Immature natural killer cell (primary cell): ENCODE measurements at places on chromosomes 11 and 22.

DNA sequence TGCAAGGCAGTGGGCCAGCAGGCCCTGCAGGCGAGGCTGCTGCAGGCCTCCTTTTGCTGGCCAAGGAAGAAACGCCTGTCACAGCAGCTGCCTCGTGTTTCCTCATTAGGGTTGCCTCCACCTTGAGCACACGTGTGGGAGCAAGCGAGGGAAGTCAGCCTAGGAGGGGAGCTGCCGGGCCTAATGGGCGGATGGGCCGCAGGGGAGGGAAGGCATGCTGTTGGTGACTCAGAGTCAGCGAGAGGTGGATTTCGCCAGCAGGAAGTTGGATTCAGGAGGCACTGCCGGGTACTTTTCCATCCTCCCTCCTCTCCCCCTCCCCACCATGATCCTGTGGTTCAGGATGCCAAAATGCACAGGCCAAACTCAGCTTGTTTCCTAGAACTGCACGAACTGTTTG, 498.7 kb downstream of the METTL15 start:
- H3K27ac ChIP-seq: no peak overlapping the region
- no peaks in the 10 kb centered on the region for H3K4me1 ChIP-seq
- DNase-seq: no peak

DNA sequence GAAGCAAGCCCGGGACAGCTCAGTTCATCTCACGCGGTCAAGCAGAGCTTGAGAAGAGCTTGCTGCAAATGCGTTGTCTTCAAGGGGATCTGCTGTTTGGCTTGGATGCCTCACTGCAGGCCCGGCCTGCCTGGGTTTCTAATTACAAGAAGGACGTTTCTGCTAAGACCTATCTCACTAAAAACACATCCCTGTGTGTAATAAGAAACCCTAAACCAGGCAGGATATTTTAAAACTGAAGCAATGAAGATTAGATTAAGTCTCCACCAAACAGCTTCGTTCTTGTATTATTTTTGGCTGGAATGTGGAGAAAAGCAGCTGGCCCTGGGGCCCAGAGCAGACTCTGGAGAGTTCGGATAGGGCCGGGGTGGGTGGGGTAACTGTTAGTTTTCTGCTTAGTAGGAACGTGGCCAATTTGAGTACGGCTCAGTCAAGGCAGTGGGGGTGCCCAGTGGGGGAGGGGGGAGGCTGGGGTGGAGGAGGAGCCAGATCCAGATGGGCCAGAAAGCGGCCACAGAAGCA, 6.0 kb downstream of the PKNOX2 start:
- no peak overlapping the region for H3K27ac ChIP-seq
- peaks cover 47% of the 10 kb centered on the region for H3K27me3 ChIP-seq
- H3K36me3 ChIP-seq: no peaks in the 10 kb centered on the region

- no peaks in the 10 kb centered on the region for H3K27me3 ChIP-seq
- no peak overlapping the region for H3K4me3 ChIP-seq
- no peak overlapping the region for H3K27ac ChIP-seq
These were observed 69.5 kb downstream of the PRCP start for GRCh38 chr11:82830746-82831145.

DNA sequence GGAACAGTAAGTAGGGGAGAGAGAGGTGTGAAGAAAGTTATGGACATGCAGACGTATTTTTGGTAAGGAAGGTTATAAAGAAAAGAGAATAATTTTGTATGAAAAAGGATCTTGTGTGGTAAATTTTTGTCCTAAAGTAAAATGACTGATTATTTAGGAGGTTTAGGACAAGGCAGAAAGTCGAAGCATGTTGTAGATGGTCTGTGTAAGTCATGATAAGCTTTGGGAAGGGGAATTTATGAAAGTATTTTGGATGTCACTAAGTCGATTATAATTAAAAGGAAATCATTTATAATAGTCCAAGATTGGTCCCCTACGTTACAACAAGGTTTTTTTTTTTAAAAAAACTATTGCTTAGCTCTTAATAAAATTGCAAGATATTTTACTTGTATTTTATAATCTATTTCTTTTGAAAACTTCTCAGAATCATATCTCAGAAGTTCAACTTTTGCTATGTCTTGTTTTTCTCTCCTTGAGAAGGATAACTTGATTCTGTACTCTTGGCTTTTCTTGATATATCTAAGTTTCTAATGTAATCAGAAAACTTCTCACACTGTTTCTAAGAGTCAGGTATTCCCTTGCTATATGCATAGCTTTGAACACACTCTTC, 10.9 kb upstream of the CABP2 start:
- H3K4me3 ChIP-seq: no peak overlapping the region
- H3K4me1 ChIP-seq: no peaks in the 10 kb centered on the region
- peaks cover 9% of the 10 kb centered on the region for H3K27me3 ChIP-seq
- no peak overlapping the region for H3K27ac ChIP-seq

DNA sequence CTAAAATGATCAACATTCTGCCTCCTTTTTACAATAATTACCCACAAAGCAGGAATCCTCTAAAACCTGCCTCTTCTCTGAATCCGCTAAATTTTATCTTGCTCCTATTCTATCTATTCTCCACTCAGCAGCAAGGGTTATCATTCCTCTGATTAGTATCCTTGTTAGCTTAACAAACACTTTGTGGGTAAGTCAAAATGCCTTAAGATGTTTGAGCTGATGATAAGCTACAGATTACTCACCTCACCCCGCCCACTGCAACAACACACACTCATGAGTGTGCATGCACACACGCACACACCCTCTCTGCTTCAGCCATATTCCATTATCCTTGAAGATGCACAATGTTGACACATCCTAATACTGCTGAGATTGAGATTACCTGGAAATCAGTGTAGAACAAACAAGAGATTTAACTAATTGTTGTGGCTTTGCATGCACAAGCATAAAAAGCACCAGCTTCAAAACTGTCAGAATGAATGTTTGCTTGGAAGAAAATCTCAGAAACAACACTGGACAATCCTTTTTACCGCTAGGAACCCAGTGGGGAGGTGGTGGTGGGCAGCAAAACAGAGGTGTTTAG, 130.9 kb downstream of the BBOX1 start:
- no peak overlapping the region for H3K4me3 ChIP-seq
- DNase-seq: no peak
- H3K27ac ChIP-seq: no peak overlapping the region
- no peaks in the 10 kb centered on the region for H3K4me1 ChIP-seq
- H3K27me3 ChIP-seq: no peaks in the 10 kb centered on the region

DNA sequence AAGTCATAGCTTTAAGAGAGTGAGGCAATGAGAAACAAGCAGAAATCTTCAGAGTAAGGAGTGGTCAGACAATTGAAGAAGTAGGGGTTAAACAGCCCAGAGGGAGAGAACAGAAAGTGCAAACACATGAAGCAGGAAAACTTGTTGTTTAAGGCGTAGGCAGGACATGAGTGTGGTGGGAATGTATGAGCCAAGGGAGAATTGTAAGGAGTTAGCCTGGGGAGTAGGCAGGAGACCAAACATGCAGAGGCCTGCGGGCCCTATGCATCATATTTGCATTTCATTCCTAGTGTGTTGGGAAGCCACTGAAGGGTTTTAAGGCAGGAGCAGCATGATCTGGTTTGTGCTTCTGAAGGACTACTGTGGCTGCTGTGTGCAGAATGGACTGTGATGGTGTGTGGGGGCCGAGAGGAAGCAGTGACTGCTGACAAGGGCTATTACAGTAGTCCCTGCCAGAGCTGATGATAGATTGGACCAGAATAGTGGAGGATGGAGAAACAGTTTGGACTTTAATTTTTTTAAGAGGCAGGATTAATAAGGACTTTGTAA, 179.9 kb upstream of the C11orf87 start:
- no peaks in the 10 kb centered on the region for H3K36me3 ChIP-seq
- H3K27me3 ChIP-seq: peaks cover 4% of the 10 kb centered on the region

- no peaks in the 10 kb centered on the region for H3K36me3 ChIP-seq
- no peak for DNase-seq
- H3K4me3 ChIP-seq: peak overlapping the region; percentile 67
- peaks cover 18% of the 10 kb centered on the region for H3K4me1 ChIP-seq
- H3K27me3 ChIP-seq: peaks cover 15% of the 10 kb centered on the region
These were observed 3.4 kb downstream of the CCND1 start for GRCh38 chr11:69644071-69644961.

DNA sequence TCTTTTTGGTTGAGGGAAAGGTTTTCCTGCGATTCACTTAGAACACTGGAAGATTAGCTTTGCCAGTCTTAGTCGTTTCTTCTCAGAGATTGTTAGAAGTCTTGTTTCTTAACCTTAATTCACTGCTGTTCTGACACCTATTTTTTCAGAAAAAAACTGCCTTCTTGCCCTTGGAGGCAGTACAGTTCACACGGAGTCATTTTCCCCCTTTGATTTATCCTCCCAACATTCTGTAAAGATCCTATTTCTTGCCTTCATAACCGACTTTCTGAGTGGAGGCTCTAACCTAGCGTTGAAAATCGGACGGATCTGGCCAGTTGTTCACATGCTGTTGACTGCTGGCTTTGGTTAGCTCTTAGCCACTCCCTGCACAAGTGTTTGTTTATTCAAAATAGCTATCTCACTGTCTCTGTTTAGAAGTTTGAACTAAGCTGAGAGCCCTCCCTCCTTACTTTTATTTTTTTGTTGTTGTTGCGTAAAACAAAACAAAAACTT, 737 bp downstream of the BCL2L13 start:
- DNase-seq: peak; percentile 34
- peaks cover 4% of the 10 kb centered on the region for H3K27me3 ChIP-seq
- H3K4me3 ChIP-seq: peak overlapping the region; percentile 92
- no peaks in the 10 kb centered on the region for H3K36me3 ChIP-seq

GRCh38 chr22:22193923-22194322, 50.7 kb upstream of the VPREB1 start:
- H3K4me1 ChIP-seq: no peaks in the 10 kb centered on the region
- no peak overlapping the region for H3K27ac ChIP-seq
- H3K4me3 ChIP-seq: no peak overlapping the region

DNA sequence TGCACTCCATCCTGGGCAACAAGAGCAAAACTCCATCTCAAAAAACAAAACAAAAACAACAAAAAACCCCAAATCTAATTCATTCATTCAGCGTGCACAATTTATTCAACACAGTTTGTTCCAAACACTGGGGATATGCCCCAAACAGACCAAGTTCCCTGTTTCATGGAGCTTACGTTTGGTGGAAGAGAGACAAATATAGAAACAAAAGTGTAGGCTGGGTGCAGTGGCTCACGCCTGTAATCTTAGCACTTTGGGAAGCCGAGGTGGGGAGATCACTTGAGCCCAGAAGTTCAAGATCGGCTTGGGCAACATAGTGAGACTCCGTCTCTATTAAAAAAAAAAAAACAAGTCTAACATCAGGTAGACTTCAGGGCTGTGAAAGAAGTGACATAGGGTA, 52.4 kb downstream of the PTPRJ start:
- no peak for DNase-seq
- peak overlapping the region; percentile 41 for H3K27ac ChIP-seq
- H3K4me3 ChIP-seq: no peak overlapping the region
- H3K4me1 ChIP-seq: peaks cover 86% of the 10 kb centered on the region

DNA sequence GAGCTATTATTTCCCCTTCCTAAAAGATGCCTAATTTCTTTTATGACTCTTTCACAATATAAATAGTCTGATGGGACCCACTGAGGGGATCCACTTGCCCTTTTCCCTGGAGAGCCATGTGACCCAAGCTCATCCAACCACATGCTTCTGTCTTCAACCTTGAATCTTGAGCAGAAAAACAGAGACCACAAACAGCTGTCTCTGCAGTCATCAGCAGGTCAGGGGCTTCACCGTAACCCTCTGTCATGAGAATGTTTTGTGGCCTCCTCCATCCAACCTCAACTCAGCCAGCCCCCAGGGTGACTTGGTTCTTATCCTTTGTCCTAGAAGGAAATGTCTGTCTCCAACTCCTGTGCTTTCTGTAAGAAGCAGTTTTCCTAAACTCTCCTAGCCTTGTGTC, 129.6 kb upstream of the POU2AF2 start:
- no peaks in the 10 kb centered on the region for H3K4me1 ChIP-seq
- no peak for DNase-seq
- no peak overlapping the region for H3K4me3 ChIP-seq
- peaks cover 4% of the 10 kb centered on the region for H3K27me3 ChIP-seq
- no peaks in the 10 kb centered on the region for H3K36me3 ChIP-seq
